ENCODE measurements at places on chromosomes 12 and 14.

- DNase-seq = peak; percentile 42
These were observed 1.2 kb upstream of the AP1G2 start for GRCh38 chr14:23568600-23569331.

- DNase-seq = no peak
These were observed 56.2 kb downstream of the CCNK start for GRCh38 chr14:99537399-99537798.

DNA sequence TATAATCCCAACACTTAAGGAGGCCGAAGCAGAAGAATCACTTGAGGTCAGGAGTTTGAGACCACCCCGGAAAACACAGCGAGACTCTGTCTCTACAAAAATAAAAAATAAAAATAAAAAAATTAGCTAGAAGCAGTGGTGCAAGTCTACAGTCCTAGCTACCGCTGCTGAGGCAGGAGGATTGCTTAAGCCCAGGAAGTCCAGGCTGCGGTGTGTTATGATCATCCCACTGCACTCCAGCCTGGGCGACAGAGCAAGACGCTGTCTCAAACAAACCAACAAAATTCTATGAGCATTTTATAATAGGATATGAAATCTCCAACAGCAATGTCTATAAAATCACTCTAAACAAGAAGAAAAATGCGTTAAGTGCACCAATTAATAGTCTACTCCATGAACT is 75.3 kb downstream of the PPP1R12A start:
- no peak for DNase-seq

DNA sequence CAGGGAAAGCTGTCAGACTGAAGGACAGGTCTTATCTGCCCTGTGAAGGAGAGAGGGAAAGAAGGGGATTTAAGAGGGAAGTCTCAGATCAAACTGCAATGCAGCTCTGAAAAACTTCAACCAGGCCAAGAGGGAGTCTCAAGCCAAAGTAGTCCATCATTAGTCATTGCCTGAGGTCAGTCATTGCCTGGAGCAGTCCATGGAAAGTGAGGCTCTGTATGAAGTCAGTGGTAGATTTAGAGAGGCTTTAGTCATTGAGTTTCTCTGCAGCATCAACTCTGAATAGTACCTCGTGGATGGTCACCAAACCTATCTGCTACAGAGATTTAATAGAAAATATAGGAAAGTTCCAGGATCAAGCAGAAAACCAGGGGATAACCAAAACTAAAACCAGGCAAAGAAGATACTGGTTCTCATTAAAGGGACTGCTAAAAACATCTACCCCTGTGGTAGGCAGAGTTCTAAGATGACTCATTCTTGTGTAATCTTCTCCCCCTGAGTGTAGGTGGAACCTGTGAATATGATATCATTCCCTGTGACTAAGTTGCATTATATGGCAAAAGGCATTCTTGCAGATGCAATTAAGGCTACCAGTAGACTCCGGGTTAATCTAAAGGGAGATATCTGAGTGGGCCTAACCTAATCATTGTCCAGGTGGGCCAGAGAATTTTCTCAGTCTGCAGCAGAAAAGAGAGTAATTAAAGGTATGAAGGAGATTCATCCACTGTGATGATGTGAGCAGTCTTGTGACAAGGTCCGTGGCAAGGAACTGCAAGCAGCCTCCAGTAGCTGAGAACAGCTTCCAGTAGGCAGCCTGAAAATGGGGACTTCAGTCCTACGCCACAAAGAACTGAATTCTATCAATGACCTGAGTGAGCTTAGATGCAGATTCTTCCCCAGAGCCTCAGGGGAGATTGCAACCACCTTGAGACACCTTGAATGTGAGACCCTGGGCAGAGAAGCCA is 123.1 kb downstream of the GALC start:
- no peak for DNase-seq

DNA sequence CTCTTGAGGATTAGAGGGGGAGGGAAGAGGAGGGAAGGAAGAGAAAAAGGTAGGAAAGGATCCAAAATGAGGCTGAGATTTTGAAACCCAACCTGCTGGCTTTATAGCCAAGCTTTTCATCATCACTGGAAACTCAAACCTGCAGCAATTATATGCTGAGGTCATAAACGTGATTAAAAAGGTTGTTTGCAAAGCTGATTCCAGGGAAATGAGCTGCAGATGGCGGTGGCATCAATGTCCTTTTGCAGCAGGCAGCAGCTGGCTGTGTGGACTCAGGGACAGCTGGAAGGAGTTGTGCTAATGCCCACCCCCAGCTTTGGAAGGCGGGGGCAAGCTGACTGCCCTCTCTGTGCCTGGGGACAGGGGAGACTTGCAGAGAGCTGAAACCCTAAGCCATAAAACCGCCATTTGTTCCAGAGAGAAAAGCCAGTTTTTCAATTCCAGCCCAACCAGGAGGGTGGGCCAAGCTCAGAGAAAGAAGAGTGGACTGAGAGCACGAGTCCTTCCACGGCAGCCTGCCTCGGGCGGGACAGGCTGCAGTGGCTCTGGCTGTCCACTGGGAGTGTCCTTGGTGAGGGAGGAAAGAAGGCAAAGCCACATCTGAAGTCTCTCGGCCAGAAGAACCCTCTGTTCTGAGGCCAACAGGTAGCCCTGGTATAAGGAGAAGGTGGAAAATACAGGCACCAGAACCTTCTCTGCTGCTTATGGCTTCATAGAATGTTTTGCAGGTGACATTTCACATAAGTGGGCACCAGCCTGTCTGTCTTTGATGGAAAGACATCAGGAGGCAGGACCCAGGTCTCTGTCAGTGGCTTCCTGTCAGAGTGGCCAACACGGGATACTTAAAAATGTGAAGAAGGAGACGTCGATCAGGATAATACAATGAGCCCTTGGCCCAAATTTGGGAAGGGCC is 90.7 kb downstream of the SINHCAF start:
- no peak for DNase-seq

DNA sequence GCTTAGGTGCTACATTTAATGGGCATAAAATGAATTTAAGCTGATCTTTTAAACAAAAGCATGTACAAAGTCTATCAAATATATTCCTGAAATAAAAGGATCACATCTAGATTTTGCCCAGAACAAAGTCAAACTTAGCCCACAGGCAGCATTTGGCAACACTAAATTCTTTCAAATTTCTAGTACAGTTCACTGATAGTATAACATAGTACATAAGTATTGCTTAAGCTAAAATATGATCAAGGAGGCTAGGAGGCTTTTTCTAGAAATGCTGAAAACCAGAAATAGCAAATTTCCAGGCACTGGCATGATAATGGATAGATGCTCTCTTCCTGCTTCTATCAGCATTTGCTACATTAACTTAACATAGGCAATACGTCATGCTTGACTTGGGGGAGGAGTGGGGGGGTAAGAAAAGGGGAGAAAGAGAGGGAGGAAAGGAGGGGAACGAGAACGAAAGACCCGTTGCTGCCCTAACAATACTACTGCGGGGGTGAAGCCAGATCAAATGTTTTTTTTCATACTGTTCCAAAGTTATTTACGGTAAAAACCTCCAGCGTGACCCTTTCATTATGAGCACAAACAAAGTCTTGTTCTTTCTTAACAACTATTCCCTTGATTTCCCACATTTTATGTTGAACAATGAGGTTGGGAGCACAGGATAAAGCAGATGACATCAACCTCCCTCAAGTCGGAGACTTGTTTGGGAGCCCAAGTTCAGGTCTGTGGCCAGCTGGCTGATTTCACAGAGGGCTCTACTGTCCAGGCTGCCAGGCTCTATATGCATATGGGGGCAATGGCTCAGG is 10.6 kb downstream of the TMED10 start:
- DNase-seq = no peak

DNA sequence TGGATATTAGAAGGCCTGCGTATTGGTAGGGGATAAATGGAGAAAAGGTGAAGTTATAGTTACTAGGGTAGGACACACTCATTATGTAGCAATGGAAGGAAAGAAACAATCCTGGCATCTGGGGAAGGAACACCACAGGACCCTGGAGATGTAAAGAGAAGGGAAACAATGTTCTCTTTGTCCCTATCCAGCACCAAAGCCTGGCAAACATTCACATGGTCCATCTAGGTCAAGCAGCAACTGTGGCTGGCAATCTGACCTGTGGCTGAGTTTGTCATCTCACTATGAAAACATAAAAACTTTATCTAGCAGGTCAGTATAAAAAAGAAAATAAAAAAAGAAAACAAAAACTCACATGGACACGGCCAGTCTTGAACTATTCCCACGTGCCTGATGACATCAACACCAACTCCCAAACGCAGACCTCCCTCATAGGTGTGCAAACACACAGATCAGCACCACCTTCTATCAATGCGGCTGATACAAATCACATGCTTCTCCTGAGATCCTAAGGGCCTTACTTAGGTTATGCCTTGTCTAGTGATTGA is 2.6 kb downstream of the POMT2 start:
- no peak for DNase-seq

DNA sequence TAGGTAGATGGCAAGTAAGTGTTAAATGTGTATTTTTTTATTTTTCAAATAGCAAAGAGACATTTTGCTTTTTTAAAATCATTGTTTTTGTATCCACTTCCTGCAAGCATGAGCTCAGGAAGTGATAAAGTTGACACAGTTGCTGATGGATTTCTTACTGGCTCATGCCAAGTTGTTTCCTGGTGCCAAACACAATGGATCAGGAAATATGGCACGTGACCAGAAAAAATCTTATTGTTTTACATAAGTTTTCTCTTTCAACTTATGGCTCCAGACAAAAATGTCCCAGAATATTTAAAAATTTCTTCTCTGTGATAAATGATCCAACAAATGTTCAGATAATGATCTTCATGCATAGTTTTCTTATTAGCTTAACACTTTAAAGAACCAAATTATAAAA is 1279.1 kb upstream of the FLRT2 start:
- no peak for DNase-seq

DNA sequence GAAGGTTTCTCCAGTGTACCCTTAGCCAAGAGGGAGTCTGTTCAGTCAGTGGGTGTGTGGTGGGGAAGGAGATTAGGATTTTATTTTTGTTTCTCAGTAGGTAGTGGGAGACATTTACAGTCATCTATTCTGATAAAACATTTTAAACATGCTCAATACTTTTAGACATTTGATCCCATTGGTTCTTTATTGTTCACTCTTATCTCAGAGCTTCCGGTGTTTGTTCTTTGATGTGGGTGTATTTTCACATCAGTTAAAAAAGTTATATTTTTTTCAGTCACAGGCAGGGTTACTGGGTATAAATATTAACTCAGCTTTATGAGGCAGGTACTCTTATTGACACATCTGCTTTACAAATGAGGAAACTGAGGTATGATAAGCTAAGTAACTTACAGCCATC is 43.3 kb upstream of the LRRK2 start:
- DNase-seq = no peak

- no peak for DNase-seq
These were observed 1.8 kb downstream of the VSX2 start for GRCh38 chr14:74240794-74241651.

DNA sequence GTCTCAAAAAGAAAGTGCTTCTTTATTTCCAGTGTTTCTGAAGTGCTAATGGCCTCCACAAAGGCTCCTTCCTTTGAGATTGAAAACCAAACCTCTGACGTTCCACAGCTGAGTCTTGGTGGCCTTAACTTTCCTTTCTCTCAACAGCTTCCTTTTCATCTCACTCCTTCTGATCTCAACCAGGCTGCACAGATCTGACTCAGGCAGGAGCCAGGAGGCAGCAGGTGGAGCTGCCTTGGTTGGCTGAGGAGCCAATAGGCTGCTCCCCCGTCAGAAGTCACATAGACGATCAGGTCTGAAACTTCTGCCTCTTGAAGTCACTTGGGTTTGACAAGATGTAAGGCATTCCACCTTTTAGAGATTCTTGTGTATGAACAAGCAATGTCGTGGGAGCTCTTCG is 9.1 kb upstream of the KCNA5 start:
- DNase-seq = no peak

DNA sequence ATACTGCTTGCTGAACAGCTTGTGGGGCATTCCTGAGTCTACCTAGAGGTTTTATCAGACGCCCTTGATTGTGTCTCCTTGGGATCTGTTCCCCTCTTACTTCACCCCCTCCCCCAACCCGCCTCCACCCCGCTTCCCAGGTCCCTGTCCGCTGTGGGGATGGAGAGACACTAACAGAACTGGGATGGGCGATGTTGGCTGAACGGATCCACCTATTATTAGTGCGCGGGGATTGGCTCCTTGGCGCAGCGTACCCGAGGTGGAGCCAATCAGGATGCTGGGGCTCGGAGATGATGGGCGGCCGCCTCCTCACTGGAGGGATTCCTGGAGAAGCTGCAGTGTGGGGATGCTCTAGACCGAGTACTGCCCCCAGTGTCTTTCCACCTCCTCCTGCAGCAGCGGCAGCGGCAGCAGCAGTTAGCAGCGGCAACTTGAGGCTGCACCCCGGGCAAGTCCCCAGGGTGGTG is at the start of gene SYT1:
Gene SYT1 (plus strand): TSS at position 372 of the 467 bp plus-strand sequence.
- DNase-seq = no peak

DNA sequence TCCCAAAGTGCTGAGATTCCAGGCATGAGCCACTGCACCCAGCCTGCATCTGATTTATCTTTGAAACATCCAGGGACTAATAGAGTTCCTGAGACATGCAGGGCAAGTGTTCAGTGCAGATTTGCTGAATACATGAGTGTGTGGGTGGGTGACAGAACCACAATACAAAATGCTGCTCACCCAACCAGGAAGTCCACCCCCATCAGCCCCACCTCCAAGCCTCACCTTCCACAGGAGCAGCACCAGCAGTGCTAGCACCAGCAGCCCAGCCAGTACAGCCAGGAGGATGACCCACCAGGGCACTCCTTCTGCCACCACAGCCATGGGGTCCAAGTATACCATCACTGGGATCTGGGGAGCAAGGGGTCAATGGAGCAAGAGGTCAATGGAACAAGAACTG is 20.0 kb downstream of the ITGA7 start:
- no peak for DNase-seq

GRCh38 chr14:92680781-92681650 is 67.4 kb downstream of the LGMN start:
- DNase-seq = peak; percentile 78

DNA sequence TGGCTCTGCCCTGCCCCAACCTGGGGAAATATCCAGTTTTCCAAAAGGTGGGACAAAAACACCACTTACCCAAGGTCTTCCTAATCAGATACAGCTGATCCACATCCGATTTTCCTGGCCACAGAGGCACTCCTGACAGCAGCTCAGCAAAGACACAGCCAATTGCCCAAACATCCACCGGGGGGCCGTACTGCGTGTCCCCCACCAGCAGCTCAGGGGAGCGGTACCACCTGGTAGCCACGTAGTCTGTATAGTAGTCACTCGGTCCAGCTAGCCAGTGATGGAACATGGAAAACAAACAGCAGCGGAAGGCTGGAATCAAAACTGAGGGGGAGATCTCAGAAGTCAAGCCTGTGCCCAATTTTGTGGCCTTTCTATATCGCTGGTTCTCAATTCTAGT is 28.8 kb downstream of the DMAC2L start:
- DNase-seq = no peak
